Retina (tissue), 1 donor: ENCODE measurements at places on chromosomes 3 and 15.

- DNase-seq, result no peak
Observed at GRCh38 chr3:128435058-128435457, 31.6 kb downstream of the DNAJB8 start.

DNA sequence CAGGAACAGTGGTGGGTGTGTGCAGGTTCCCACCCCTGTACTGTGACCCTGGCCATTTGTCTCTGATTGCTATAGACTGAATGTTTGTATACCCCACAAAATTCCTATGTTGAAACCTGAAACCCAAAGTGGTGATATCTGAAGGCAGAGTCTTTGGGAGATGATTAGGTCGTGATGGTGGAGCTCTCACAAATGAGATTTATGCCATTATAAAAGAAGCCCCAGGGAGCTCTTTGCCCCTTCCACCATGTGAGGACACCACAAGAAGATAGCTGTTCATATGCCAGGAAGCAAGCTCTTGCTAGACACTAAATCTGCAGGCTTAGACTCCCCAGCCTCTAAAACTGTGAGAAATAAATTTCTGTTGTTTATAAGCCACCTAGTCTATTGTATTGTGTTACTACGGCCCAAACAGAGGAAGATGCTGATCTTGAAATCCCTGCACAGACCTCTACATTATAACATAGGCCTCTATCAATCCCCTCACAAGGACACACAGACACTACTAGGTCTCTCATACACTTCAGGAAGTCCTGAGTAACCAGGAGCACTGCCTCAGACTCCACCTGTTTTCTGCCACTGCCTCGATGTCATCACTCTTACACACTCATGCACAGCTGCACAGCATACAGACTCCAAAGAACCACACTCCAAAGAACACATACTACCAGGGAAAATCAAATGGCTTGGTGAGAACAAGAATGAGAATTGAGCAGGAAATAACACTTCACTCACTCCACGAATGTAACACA, 14.7 kb downstream of the IGSF11 start:
- no peak for DNase-seq

DNA sequence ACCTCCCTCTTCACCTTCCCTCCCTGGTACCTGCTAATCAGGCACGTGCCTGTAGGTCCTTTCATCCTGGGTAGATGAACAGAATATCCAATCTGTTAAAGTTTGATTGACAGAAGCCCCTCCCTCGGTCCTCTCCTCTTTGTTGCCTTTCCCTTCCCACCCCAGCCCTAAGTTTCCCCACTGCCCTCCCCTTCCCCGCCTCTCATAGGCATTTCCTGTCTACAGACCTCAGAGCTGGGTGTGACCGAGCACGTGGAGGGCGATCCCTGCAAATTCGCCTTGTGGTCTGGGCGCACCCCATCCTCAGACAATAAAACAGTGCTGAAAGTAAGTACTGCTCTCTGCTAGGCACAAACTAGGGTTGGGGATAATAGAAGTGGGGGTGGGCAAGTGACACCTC, 239.2 kb upstream of the UMPS start:
- no peak for DNase-seq

DNA sequence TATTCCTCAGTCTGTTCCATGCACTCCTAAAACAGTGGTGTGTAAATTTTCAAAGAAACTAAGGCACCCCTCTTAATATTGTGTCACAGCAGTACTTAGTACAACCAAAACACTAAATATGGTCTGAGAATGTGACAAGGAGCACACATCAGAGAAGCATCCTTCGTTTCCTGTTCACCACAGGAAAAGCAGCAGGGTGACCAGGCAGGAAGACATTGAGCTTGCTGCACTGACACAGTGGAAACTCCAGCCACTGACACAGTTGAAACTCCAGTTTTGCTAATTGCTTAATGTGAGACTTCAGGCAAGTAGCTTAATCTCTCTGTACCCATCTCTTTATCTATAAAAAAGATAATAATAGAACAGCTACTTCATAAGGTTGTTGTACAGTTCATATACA, 353.0 kb upstream of the RORA start:
- no peak for DNase-seq

DNA sequence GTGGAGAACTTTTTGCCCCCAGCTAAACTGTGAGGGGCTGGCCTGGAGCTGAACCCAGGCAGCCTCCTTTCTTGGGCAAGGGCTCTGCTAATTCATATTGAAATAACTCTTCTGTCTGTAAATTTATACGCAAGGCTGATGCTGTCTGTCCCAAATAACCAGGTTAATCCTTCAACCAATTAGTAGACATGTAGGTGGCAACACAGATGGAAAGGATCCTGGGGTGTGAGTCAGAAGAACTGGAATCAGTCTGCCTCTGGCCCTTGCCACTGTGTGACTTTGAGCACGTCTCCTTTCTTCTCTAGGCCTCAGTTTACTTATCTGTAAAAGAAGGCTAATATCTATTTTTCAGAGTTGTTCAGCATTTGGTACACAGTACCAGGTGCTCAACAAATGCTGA, 48.3 kb upstream of the IREB2 start:
- DNase-seq, result no peak

DNA sequence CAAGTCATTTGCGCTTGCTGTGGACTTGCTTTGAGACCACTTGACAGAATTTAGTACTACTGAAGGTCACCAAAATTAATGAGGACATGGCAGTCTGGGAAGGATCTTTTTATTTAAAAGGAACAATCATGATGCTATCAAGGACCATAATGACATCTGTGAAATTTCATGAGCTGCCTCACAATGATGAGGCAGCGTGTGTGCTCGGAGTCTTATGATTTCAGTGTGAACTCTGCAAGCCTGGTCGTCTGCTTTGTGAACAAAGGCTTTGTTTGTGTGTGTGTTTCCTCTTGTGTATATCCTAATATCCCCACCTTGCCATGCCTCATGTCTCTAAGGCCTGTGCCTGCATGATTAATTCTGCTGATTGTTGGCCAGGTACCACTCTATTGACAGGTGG, 46.7 kb downstream of the RAD54L2 start:
- DNase-seq, result no peak

DNA sequence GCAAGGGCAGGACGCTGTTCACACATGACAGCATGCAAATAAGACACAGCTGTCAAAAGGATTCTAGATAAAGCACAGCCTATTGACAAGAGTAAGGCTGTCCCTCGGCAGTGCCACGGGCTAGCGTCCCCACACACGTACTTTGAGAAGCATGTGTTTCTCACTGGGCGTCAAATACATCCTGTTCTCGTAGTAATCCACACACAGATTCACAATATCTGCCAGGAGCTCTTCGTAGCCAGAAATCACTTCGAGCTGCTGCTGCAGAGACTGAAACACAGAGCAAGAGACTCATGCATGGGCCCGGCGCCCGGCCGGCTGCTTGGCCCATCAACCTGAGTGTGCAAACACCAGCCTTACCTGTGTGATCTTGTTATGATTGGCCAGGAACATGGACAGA, 41.1 kb downstream of the CYFIP1 start:
- DNase-seq, result no peak

GRCh38 chr15:34625007-34625406, 41.6 kb upstream of the GOLGA8B start:
- no peak for DNase-seq

DNA sequence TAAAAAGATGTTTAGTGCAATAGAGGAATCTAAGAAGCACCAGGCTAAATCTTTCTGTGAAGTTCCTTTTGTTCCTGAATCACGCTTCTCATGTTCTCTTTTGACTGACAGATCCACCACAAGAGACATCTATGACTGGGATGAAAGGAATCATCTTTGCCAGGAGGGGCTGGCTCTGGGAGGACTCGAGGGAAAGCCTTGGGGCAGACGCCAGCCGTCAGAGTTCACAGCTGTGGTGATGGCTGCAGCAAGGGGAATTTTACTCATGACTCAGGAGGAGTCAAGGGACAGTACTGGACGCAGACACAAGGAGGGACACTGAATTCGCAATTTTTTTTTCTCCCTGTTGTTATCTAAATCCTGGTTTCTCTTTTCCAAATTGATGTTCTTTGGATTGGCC, 38.7 kb downstream of the C3orf38 start:
- DNase-seq, result no peak

DNA sequence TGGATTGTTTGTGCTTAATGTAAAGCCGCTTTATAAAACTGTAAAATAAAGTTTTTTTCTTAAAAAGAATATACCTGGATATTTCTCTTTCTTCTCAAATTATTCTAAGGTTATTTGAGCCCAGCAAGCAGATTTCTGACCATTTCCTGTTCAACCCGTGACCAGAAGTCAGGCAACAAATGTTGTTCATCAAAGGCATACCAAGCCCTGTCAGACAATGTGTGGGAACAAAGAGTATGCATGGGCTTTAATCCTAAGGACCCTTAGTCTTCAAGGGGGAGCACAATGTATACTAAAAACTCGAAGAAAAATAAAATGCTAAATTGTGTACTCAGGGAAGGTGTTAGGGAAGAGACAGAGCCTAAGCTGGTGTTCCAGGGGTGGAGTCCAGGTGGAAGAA, 26.6 kb upstream of the PAQR5 start:
- no peak for DNase-seq

GRCh38 chr3:107710851-107711250, 188.1 kb downstream of the BBX start:
- DNase-seq, result no peak

DNA sequence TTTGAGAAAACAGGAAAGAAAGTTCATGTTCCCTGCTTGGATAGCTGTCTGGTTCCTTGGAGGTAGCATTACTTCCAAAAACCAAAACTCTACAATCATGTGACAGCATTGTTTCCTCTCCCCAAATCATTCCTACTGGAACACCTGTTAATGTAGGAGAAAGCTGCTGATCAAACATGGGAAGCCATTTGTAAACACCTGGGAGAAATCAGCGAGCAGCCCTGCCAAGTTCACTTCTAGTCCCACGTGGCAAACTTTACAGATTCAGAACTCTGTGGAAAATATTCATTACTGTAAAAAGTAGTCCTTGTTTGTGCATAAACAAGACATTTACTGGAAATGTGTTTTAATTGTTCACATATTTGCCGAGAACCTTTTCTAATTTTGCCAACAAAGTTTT, 275.5 kb upstream of the AZI2 start:
- no peak for DNase-seq

GRCh38 chr3:37620071-37620635, 241.5 kb upstream of the CTDSPL start:
- no peak for DNase-seq

DNA sequence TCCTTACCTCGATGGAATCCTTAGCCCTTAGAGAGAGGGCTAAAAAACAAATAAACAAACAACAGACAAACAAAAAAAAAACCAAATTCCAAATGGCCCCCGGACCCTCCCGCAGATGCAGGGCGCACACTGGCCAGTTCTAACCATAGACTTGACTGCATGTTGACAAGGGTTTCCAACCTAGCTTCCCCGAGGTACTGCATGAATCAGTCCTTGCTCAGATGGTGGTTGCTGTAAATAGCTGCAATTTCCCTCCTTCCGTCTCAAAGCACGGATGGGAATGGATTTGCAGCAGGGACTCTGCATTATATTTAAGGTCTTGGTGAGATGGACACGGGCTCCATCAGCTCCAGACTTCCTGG, 162.8 kb downstream of the CD47 start:
- no peak for DNase-seq
